ENCODE measurements at places on chromosomes 6 and 20. TPM values are rescaled to one million over a fixed set of nuclear protein-coding genes. Genes with fewer than 3 reads are reported as not detected.

Gene PHACTR2
- 20.7 TPM for total RNA-seq

Gene HUS1B
- 1.1 TPM for total RNA-seq

Gene OPRM1
- total RNA-seq, result not detected

Gene CST2
- 0.80 TPM for total RNA-seq

Gene SNPH
- total RNA-seq, result 0.12 TPM

Gene ULBP1
- 0.09 TPM for total RNA-seq

Gene SLC18B1
- total RNA-seq, result 3.9 TPM

Gene MMS22L
- 0.79 TPM for total RNA-seq

Gene ZNF391
- 0.42 TPM for total RNA-seq

Gene SRMS
- not detected for total RNA-seq

Gene SLC52A3
- 0.05 TPM for total RNA-seq

Gene ANKEF1
- total RNA-seq, result 5.1 TPM

Gene SSTR4
- not detected for total RNA-seq

Gene C6orf15
- not detected for total RNA-seq

Gene RXRB
- total RNA-seq, result 10.8 TPM

Gene CRISP2
- not detected for total RNA-seq

Gene VAPB
- total RNA-seq, result 30.3 TPM

Gene CEBPB
- 177 TPM for total RNA-seq

Gene LTA
- not detected for total RNA-seq

Gene LPIN3
- 10.5 TPM for total RNA-seq

Gene STMND1
- not detected for total RNA-seq

Gene PPP1R3G
- 0.35 TPM for total RNA-seq

Gene PAX1
- not detected for total RNA-seq

Gene BTN1A1
- total RNA-seq, result not detected

Gene TRDN
- not detected for total RNA-seq

Gene SLC16A10
- 11.0 TPM for total RNA-seq

Gene ISM1
- total RNA-seq, result 2.7 TPM

Gene CST5
- not detected for total RNA-seq
